ENCODE measurements at places on chromosomes 3 and 15.

- no peak for DNase-seq
Observed at GRCh38 chr3:37580237-37580636, 281.4 kb upstream of the CTDSPL start.

GRCh38 chr3:5014391-5014790, 35.2 kb downstream of the BHLHE40 start:
- DNase-seq: no peak

DNA sequence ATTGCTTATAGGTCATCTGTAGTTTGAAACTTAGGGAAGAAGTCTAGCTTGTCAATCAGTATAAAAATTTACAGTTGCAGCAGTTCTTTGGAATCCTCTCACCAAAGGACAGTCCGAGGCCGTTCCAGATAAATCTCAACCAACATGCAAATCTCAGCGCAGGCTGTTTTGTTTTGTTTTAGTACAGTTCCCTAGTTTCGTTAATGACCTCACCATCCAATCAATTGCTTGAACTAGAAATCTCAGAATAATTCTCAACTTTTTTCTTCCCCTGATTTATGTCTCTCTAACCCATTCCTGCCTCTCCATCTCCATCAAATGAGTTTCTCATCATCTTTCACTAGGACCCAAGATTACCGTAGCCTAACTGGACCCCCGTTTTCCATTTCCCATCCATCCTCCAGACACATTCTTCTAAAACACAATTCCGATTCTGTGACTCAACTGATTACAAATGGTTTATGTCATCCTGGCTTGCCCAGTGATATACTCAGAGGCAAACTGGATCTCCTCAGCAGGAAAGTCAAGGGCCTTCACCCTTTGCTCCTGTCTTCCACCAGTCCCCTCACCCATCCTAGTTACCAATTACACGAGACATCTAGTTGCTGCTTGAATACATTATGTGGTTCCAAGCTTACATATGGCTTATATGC, 1.3 kb downstream of the SMCO1 start:
- DNase-seq: no peak

GRCh38 chr3:52986938-52987337, 58.9 kb downstream of the SFMBT1 start:
- DNase-seq: no peak

- DNase-seq: no peak
Observed at GRCh38 chr3:134143828-134144401, 106.7 kb downstream of the RYK start.

- no peak for DNase-seq
Observed at GRCh38 chr15:78065284-78065872, 12.1 kb downstream of the TBC1D2B start.

DNA sequence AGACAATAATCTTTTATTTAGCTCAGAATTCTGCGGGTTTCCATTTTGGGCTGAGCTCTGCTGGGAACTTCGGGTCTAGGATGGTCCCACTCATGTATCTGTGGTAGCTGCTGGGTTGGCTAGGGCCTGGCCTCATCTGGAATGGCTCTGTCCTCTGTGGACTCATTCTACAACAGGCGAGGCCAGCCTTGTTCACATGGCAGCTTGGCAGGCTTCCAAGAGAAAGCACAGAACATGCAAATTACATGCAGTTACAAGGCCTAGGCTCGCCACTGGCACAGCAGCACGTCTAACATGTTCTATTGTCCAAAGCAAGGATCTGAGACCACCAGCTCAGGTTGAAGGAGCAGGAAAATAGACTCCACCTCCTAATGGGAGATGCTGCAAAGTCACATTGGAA, 431.4 kb downstream of the PDCD6IP start:
- no peak for DNase-seq

DNA sequence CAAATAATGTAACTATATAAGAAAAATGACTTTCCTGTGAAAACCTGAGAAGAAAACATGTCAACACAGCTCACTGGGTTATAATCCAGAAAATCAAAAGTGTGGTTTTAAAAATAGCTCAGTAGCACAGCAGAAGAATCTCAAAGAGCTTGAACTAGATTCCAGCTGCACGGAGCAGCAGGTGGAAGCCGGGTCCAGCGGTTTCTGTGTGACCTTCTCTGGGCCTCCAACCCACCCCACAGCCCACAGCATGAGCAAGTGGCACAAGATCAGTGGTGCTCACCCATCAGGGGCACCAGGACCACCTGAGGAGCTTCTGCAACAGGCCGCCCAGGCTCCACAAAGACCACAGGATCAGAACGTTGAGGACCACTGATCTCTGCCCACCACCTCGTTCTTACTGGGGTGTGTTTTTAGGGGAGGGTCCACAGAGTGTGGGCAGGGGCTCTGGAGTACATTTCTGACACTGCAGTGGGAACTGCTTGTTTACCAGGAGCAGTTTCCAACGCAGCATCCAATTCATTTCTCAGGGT, 23.2 kb downstream of the SLC41A3 start:
- DNase-seq: no peak

DNA sequence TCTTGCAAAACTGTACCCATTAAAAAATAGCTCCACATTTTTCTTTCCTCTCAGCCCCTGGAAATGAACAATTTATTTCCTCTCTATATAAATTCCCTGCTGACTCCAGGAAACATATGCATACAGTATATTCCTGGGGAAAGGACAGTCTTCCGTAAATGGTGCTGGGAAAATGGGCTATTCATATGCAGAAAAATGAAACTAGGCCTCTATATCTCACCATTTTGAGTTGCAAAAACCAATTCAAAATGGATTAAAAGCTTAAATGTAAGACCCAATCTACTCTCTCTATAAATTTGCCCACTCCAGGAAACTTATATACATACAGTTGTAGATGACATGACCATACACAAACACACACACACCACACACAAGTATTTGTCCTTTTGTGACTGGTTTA, 85.9 kb upstream of the GPR149 start:
- no peak for DNase-seq

DNA sequence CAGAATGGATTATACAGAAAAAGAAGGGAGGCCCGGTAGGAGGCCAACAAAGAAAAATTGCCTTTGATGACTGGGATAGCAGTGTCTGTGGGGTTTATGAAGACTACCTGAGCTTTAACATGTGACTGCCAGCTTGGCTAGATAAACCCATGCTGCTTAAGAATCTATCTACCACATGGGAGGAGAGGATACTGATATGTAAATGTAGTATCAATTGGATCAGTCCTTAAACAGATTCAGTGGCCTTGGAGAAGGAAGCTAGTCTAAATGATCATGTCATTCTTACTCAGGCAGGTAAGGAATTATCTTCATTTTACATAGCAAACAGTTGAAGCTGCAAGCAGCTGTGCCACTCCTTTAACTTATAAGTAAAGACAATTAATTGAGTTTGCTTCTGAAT, 50.0 kb upstream of the SYNPR start:
- DNase-seq: no peak

- DNase-seq: no peak
Observed at GRCh38 chr15:85825118-85825517, 30.4 kb upstream of the KLHL25 start.

GRCh38 chr3:53153264-53153823, 7.7 kb upstream of the PRKCD start:
- DNase-seq: no peak

DNA sequence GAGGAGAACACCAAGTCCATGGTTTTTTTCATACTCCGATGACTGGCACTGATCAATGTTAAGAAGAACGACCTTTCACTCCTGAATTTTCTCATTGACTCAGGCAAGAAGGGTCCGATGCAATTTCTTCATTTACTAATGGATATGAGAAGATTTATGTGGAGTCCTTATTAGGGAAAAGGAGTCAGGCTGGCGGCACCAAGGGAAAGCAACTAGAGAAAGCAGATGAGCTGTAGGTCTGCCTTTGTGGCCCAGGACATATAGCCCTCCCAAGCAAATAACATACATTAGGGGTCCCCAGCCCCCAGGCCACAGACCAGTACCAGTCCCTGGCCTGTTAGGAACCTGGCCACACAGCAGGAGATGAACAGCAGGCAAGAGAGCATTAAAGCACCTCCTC, 206.8 kb downstream of the KBTBD8 start:
- no peak for DNase-seq

DNA sequence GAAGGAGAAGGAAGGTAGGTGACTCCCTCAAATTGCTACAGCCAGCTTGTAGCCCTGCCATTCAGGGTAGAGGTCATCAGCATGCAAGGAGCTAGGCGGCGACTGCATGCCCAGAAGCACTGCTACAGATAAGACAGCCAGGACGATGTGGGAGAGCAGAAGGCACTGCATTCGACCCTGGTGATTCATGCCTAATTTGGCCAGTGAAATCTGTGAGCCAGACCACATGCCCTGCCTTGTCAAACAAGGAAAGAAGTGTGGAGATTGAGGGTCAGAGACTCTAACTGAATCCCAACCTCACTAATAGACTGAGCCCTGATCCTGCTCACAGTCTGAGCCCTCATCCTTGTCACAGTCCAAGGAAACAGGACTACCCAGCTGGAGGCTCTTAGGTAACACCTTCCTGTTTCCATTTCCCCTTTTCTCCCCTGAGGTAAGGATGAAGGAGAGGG, 86.6 kb downstream of the LINGO1 start:
- DNase-seq: no peak

GRCh38 chr15:40512440-40512839, 41.7 kb downstream of the CHST14 start:
- DNase-seq: no peak

- no peak for DNase-seq
Observed at GRCh38 chr3:115861166-115861733, 237.9 kb downstream of the GAP43 start.

GRCh38 chr3:103048068-103048722, 613.4 kb downstream of the ZPLD1 start:
- no peak for DNase-seq

- DNase-seq: no peak
Observed at GRCh38 chr3:11362600-11362999, 90.4 kb downstream of the ATG7 start.

- peak; percentile 43 for DNase-seq
Observed at GRCh38 chr3:172341482-172342059, 106.7 kb downstream of the GHSR start.

- DNase-seq: no peak
Observed at GRCh38 chr3:127097481-127097880, 95.5 kb upstream of the PRR23E start.

GRCh38 chr3:188338086-188338485, 184.1 kb downstream of the LPP start:
- DNase-seq: no peak

GRCh38 chr15:70478251-70478990, 284.9 kb downstream of the UACA start:
- DNase-seq: peak; percentile 74

DNA sequence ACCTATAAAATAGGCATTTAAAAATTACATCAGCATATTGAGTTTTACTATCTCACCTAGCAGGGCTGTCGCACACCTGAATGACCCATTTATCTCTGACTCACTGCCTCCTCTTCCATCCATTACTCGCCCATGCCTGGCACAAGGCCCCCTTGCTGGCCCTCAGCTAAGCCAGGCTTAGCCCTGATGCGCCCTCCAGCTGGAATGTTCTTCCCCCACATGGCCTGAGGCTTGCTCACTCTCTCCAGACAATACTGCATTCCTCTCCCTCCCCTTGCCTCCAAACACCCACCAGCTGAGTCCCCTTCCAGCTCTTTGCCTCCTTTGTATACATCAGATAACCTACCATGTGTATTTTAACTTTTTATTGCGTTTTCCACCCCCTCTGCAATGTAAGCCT, 7.2 kb downstream of the SH3BP5 start:
- no peak for DNase-seq

DNA sequence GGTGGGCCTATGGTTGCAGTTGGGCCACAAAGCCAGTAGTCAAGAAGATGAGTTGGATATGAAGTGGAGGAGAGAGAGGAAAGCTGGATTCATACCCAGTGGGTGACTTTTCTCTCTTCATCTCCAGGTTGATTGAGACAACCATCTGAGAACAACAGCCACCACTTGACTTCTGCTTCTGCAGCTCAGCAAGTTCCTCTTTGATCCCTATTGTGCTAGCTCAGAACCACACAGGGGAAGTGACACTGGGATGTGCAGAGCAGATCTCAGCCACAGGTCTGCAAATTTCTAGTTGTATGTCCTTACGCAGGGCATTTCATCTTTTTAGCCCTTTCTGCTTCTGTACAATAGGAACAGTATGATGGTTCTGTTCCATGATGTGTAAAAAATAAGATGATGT, 459.2 kb upstream of the ARRDC4 start:
- no peak for DNase-seq

- DNase-seq: no peak
Observed at GRCh38 chr15:85356276-85356675, 24.1 kb upstream of the AKAP13 start.
